ENCODE measurements at places on chromosomes 5 and 9.

GRCh38 chr5:13939638-13940037 lies 4.8 kb downstream of the DNAH5 start:
- no peak for DNase-seq

DNA sequence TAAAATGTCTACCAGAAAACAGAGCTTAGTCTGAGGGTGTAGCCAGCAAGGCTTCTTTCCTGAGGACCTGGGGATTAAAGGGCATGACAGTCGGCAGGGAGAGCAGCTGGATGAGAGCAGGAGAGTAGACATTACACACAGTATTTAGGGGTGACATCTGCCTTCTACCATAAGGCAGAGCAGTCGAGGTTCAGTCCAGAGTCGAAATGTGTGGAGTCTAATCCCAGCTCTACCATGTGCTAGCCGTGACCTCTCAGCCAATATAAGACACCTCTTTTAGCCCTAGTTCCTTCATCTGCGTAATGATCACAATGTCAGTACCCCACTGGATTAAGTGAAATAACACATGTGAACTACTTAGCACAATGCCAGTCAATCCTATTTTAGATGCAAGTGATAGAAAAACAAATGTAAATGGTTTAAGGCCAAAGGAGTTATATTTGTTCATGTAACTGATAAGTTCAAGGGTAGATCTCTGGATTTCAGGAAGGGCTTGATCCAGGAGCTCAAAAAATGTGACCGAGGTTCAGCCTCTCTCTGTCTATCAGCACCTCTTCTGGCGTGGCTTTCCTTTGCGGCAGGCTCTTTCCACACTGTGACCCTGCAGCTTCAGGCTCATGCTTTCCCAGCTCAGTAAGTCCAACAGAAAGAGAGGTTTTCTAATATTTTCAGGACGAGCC lies 16.2 kb upstream of the CPLX2 start:
- DNase-seq, result no peak

GRCh38 chr9:121943463-121943862 lies 149.6 kb downstream of the TTLL11 start:
- DNase-seq, result no peak

GRCh38 chr9:119366909-119367682 lies 2.1 kb downstream of the BRINP1 start:
- no peak for DNase-seq

GRCh38 chr9:3434594-3434993 lies 91.2 kb downstream of the RFX3 start:
- no peak for DNase-seq

DNA sequence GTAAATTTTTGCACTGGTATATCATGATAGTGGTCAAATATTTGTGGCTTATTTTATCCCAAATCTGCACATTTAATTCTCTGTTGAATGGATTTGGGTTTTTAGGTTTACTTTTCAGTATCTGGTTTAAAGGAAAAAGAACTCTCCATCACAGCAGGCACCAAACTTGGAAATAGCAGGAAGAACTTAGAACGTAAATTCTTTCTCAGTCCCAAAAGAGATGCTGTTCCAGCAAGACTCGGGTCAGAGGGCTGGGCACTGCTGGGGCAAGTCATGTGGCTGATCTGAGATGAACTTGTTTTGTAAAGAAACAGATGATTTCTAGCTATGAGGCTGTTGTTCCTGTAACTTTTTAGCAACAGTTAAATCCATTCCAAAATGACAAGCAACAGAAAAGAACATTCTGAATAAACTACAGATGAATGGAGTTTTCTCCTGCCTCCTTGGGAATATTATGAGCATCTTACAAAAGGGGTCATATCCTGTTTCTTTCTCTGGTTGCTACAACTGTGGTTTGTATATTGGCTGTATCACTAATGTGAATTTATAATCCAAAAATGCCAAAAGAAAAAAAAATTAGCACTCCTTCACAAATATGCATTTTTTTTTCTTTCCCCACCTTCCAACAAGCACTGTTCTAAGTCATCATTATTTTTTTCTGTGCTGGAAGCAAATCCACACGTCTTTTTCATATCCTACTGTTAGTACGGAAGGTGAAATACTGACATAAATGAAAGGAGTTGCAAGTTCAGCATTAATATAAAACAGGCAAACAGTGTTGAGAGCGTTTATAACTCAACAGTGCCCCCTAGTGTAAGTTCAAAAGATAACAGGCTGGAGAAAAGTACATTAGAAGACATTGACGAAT lies 31.1 kb downstream of the OR2K2 start:
- no peak for DNase-seq

DNA sequence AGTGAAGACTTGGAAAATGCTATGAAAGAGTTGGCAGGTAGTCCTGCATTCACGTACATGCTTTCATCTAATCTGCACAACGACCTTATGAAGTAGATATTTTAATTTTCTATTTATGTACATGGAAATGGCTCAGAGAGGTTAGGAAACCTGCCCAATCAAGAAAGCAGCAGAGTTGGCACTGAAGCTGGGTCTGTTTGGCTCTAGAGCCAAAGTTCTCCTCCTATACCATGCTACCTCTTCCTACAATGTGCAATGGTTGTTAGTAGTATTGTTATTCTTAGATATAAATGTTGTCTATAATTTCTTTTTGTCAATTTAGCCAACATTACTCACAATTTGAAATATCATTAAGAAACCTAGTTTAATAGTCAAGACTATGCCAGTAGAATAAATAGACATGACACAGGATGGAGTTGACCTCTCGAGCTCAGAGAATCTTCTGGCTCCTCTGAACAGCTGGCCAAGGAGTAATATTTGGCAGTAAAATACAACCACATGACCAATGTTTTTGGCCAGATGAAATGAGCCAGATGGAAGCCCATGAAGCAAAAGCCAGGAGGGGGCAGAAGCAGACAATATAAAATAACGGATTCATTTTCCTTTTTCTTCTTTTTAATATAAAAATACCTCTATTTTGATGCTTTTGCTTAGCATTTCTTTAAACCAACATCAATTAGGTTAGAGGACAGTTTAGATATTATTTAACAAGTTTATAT lies 542.3 kb downstream of the PDE4D start:
- DNase-seq, result no peak

DNA sequence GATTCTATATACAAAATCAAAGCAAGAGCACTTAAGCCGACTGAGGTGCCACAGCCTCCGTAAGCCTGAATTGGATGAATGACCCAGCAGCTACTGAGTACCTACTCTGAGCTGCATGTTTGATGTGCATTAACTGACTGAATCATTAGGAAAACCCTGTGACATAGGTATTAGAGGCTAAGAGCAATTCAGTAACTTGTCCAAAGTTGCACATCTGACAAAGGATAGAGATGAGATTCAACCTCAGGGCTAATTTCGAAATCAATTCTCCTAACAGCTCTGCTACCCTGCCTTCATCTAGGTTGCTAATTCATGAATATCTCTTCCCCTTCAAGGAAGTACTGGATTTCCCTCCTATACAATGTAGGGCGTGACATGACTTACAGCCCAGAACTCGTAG lies 89.1 kb upstream of the GLIS3 start:
- DNase-seq, result no peak

DNA sequence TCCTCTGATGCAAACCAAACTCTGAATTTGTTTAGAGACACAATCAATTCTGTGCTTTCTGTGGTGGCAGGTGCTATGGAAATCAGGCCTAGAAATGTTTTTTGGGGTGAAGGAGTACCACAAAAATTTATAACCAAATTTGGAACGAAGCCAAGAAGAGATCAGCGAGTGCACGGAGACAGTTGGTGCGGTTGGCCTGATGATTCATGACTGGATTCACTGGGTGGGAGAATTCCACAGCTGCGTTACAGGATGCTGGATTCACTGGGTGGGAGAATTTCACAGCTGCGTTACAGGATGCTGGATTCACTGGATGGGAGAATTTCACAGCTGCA lies 135.6 kb upstream of the IRX4 start:
- no peak for DNase-seq

DNA sequence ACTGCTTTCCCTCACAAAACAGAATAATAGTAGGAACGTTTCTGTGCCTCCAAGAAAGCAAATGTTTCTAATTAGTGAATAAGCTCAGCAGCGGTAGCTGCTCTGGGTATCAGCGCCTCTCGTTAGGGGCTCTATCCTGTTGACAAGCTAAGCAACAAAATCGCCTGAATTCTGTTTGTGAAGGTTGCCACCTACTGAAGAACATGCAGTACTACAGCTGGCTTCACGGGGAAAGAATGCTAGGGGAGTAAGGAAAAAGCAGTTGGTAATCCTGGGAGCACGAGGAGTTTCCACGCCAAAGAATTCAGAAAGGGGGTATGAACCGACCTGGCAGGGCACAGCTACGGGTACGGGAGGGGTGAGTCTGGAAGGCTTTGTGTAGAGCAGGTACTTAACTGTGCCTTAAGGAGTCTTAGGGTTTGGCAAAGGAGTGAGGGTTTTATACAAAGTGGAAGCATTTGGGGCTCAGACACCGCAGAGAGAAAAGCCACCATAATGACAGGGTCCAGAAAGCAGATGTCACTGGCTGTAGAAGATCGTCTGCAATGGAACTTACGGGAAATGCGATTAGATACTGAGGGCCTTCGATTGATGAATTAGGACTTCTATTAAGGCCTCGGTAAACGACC lies 171.7 kb downstream of the TTC39B start:
- DNase-seq, result no peak

- DNase-seq, result no peak
These were observed 60.3 kb upstream of the SLC27A6 start for GRCh38 chr5:128904805-128905567.

GRCh38 chr5:128213340-128213739 lies 129.8 kb downstream of the SLC12A2 start:
- no peak for DNase-seq

DNA sequence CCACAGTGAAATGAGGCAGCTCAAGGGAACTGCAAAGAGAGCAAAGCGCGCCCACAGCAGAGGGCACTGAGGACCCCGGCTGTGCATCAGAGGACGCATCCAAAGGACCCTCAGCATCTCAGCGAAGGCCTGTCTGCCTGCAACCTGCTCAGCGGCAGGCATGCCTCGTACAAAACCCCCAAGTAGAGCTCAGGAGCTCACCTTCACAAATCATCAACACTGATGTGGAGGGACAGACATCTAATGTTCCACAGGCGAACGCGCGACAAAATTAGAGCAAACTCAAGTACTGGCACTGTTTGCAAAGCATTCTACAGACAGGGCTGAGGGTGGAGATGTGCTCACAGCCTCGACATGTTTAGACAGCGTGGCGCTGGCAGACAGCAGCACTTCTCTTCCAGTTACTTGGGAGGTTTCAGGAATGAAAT lies 81.0 kb downstream of the DCP2 start:
- no peak for DNase-seq

GRCh38 chr9:135588371-135588770 lies 26.8 kb downstream of the PAEP start:
- no peak for DNase-seq

GRCh38 chr5:104363567-104363966 lies 801.0 kb upstream of the NUDT12 start:
- DNase-seq, result no peak

GRCh38 chr5:51377151-51378060 lies 5.8 kb upstream of the ISL1 start:
- DNase-seq, result no peak

DNA sequence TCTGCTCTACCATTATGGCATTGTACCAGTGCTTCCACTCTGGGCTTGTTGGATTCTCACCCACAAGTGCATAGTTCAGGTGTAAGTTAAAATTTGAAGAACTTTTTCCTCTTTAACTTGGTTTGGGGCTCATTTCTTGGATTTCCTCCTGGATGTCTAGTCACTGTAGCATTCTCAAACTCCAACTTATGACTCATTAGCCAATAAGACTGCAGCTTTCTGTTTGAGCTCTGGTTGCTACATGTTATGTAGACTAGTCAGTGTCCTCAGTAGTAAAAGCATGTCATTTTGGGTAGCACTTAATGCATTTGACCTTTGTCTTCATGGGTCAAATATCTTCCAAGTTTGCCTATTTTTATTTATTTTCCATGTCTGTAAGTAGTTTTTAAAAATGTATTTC lies 790.8 kb downstream of the BRINP1 start:
- no peak for DNase-seq

DNA sequence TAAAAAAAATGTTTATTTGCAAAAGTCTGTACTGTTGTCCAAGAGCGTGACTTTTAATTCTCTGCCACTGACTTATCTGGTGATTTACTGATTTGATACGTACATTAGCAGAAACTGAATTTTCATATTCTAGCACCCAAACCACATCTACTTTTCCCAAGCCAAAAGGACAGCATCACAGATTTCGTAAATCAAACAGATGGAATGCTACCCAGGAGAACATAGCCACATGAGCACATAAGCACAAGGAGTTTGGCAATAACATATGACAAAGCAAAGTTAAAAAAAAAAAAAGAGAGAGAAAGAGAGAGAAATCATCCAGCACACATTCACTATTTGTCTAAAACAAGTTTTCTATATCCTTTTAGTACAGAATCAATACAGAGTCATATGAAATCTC lies 83.7 kb downstream of the HINT1 start:
- DNase-seq, result no peak

- DNase-seq, result no peak
These were observed 192.3 kb upstream of the GDNF start for GRCh38 chr5:38032149-38032548.
